ENCODE measurements at places on chromosomes 6 and 20. TPM values are rescaled to one million over a fixed set of nuclear protein-coding genes. Genes with fewer than 3 reads are reported as not detected.

The GPR6 gene
- not detected for polyA plus RNA-seq

The VGLL2 gene
- not detected for polyA plus RNA-seq

The STMND1 gene
- polyA plus RNA-seq = not detected

The TBC1D22B gene
- 5.3 TPM for polyA plus RNA-seq

GRCh38 chr20:41560970-41561369, 57.2 kb downstream of the CHD6 start:
- DNase-seq = no peak

DNA sequence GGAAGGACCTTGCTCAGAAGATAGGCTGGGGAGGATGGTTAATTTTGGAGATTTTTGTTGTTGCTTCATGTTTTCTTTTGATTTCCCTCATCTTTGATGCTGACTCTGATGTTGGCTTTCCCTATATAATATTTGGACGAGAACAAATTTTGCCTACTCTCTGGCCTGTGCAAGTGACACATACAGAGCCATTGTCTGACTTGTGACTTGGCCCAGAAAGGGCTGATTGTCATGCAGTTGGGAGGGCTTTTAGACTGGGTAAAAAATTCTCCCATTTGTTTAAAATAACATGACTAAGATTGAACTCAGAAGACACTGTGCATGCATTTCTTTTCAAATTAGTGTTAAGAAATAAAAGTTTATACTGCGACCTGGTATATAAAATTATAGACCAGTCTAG, 98.6 kb upstream of the SUPT3H start:
- DNase-seq = no peak

DNA sequence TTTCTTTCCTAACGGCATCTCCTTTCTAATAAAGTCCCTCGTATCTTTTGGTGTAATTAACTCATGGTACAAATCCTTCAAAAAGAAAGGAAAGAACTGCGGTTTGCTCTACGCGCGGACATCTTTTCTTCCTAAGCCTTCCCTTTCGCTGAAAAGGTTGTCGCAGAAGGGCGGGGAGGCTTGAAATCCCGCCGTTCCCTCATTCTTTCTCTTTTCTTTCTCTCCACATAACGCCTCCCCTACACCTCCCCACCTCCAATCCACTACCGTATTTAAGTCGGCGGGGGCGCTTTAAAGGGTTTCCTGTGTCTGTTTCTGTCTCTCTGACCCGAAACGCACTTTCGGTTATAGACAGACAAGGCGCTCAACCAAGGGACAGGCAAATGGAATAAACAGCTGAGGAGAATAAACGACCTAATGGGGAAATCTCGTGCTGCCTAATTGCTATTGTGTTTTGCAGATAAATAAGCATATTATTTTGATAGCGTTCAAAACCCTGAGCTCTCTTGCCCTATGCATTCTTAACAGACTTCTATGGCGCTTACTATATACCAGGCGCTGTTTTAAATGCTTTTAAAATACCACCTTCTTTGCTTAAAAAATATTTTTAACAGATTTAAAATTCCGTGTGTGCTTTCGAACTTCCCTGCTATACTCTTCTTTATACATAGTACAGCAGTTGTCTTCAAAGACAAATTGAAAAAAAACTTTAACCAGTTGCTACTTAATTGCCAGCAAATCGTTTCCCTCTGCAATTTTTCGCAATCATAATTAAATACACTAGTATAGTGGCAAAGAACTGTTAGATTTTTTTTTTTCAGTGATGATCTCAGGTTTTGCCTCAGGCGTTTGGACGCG, 2.5 kb upstream of the HEY2 start:
- DNase-seq = peak; percentile 76

GRCh38 chr6:52754443-52754842, 8.8 kb downstream of the GSTA2 start:
- DNase-seq = no peak

GRCh38 chr6:46651006-46651405, 1.6 kb downstream of the CYP39A1 start:
- DNase-seq = no peak

DNA sequence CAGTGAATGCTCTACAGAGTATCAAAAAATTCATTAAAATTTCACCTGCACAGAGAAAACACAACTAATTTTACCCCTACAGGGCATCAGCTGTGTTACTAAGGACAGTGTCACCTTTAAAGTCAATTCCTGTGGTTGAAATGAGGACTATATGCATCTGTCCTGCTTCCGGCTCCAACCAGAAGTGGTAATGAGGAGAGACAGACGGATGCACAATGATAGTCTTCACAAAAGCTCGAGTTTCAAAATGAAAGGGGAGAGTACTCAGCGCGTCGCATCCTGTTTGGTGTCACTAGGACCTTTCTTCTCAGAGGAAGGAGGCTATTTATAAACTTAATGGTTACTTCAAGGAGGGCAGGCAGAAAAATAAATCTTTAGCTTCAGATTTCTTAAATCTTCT, 86.5 kb downstream of the LYRM4 start:
- peak; percentile 19 for DNase-seq

- DNase-seq = no peak
Measured at GRCh38 chr6:25354078-25354932, 75.1 kb downstream of the CARMIL1 start.

GRCh38 chr6:4936681-4937041, 67.2 kb downstream of the RPP40 start:
- peak; percentile 28 for DNase-seq

DNA sequence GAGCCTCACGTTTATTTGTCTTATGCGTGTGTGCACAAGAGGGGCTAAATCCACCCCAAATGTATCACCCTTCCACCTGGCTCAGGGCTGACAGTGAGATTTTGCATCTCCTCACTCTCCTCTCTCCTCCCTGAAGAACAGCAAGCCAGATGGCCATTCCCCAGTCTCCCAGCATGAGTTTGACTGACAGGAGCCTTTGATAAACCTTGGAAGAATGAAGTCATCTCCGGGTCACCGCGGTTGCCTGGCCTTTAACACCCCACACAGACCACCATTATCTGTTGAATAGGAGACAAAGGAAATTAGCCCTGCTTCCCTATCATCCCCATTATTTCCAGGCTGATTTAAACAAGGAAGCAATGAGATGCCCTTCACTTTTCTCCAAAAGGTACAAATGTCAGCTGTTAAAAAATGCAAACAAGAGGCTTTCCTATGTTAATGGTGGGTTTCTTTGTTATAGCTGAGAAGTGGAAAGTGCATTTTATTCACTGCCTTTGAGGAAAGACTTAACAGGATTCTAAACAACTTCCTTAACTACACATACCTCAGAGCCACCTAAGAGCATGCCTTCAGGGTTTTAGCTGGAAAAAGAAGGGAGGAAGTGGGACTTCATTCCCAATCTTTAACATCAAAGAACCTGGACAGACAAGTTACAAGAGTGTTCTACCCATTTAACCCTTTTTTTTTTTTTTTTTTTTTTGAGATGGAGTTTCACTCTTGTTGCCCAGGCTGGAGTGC, 524.8 kb upstream of the ID4 start:
- no peak for DNase-seq

DNA sequence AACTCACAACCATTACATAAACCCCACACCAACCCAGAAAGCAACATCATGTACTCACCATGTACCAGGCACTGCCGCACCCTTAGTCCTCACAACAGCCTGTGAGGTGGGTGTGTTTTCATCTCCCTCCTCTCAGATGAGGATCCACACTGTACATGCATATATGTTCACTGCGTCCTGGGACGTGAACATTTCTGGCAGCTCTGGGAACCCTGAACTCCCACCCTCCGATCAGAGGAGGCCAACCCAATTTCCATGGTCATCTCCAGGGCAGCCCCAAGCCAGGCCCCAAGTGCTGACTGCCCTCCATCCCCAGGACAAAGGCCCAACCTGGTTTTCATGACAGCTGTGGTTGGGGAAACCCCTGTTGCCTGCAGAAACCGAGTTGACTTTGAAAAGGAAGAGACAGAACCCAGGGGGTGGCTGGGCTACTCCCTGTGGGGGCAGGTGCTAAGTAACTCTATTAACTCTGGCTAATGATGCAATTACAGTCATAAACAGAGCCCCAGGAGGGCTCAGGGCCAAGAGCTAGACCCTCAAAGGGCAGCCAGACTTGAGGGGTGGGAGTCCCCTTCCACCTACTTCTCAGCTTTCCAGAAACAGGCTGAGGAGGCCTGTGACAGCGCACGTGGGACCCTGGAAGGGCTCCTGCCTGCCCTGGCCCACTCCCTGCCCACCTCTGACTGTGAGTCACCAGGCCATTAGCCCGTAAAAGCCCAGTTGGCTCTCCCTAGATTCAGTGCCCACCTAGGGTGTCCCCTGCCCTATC, 2.6 kb downstream of the TFEB start:
- DNase-seq = peak; percentile 77

DNA sequence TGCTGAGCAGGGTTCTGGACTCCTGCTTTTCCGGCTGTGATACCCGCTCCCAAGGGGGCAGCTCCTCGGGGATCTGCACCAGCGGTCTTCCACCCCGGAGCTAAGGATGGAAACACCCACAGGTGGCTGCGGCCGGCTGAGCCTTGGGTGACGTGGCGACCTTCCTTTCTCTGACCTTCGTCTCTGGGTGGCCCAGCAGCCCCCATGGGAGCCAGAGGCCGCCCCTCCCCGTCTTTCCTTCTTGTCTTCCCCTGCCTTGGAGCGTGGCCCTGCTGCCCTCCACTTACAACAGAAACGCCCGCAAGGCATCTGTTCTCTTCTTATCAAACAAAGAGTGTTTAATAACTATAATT, 405.7 kb downstream of the TAF4 start:
- DNase-seq = no peak

- no peak for DNase-seq
Measured at GRCh38 chr20:64205611-64206026, 41.4 kb downstream of the MYT1 start.
